Astrocyte (in vitro differentiated cells and primary cell): ENCODE measurements at places on chromosomes 7 and 10. TPM values are rescaled to one million over a fixed set of nuclear protein-coding genes. Genes with fewer than 3 reads are reported as not detected.
A peak's percentile ranks its signal among the peaks of the same experiment; 100 is the strongest.

DNA sequence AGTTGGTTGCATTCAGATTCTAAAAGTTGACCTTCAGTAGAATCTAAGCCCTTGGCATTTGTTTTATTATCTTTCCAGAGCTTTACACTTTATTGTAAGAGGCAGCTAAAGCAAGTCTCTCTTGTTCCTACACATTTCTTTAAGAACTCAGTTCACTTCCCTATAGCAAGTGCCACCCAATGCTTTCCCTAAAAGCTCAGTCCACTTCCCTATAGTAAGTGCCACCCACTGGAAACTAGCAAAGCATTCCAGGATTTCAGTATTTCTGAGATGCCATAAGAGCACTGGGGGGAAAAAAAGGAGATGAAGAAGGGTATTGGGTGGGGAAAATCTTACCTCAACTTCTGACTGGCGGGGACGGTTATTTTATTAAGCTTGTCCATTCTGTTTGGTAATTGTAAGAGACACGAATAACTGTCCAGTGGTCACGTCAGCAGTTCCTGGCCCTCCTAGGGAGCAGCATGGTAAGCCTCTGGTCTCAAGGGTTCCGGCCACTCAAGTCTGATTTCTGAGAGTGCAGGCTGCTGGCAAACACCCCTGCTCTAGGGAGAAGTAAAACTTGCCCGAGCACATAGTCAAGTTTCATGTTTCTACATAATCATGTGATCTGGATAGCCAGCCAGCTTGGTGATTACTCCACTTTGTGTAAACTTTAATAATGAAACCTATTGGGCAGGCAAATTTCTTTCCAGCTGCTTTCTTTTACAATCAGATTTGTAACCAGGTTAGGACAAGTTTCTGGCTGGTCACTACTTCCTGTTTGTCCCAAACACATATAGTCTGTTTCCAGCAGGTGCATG is at the start of gene BLNK:
TSS of gene BLNK (minus strand) at position 554 of the 800 bp plus-strand sequence. CDS start at position 383, 171 bp downstream.
- no peak for DNase-seq

DNA sequence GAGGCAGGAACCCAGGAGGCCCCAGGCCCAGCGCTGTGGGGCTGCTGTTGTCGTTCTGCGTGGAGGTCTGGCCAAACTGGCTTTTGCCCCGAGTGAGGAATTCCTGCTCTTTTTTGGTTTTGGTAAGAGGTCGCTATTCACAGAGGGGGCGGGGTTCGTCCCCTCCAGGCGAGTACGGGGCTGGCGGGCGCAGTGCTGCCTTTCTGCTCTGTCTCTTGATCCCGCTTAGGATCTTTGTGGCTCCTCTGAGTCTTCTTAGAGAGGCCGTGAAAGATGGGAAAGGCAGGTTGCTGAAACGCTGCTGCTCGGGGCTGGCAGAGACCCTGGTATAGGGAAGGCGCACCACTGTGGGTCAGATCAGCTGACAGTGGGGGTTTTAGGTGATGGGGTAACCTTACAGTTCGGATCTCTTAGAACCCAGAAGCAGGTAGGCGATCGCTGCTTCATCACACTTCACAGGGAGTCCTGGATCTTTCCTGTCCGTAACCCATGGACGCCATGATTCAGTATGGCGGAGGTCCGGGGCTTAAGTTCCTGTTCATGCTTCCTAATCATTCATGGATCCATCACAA is 136.7 kb downstream of the KIF20B start:
- no peak for DNase-seq

- no peak for DNase-seq
These were observed 49.1 kb downstream of the ASB4 start for GRCh38 chr7:95534796-95535195.

DNA sequence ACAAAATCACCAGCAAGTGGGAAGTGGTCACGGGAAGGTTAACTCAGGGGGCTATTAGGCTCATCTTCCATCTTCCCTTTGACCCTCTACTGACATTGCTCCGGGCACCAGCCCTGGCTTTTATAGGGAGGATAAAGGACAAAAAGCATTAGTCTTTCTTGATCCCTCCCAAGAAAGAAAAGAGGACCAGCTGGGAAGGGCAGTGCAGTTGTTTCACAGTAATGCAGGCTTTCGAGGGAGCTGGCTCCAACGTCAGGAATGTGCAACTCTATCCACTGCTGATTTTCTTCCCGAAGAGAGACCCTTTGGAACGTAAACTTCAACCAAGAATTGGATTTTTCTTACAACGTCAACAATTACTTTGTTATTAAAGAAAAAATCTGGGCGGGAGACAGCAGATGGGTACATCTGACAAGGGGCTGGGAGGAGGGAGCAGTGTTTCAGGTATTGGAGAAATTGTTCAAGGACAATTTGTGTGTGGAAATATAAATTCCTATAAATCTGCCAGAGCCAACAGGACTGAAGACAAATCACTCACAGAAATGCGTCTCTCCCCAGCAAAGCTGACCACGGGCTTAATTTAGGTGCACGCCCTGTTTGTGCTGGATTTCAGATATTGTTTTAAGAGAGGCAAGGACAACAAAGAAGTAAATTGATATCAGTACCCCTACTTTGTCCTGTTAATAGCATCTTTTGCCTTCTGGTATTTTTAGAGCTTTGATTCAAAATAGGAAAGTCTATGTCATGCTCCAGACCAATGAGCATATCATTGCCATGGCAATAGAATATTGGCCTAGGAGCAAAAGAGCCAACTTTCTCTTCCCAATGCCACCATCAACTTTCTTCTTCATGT is 23.4 kb upstream of the ARID5B start:
- DNase-seq, result no peak

- no peak for DNase-seq
These were observed 9.0 kb upstream of the EBF3 start for GRCh38 chr10:129972966-129973673.

GRCh38 chr10:128137877-128138276 is 11.7 kb upstream of the MKI67 start:
- peak; percentile 11 for DNase-seq

- peak; percentile 43 for DNase-seq
These were observed 56.6 kb upstream of the ANK3 start for GRCh38 chr10:60446070-60446833.

GRCh38 chr7:47143339-47143738 is 438.6 kb downstream of the TNS3 start:
- peak; percentile 79 for DNase-seq

DNA sequence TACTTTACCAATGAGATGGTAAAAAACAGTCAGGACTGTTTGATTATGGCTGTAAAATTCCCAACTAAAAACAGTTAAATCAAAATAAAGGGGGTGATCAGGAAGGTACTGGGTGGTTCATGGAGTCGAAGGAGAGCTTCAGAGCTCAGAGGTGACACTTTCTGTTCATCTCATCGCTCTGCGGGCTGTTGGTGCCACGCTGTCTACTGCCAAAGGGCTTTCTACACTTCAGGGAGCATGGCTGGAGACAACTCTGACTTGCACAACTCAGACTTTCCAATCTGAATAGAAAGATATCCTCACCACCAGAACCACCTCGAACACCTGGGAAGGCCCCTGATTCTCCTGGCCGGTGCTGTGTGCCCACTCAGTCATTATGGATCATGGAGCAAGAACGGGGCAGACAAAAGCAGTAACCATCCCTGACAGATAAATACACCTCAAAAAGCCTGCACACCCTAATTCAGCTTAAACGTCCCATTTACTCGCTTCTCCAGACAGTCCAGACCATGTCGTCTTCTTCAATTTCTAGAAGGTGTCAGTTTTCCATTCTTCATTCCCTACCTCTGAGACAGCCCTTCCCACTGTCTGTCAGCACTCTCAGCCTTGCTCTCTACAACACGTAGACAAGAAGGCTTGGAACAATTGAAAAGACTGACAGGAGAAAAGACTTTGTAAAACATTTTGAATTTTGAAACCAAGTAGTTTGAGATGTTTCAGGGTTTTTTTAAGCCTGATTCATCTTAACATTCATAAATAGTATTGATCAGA is 348.7 kb upstream of the NFE2L3 start:
- no peak for DNase-seq

EMX2 gene
- not detected in 2 replicates for total RNA-seq

GRCh38 chr10:99850021-99850766 is 67.8 kb downstream of the ABCC2 start:
- DNase-seq, result no peak

- peak; percentile 76 for DNase-seq
These were observed 604 bp upstream of the STAM start for GRCh38 chr10:17643339-17643754.

DNA sequence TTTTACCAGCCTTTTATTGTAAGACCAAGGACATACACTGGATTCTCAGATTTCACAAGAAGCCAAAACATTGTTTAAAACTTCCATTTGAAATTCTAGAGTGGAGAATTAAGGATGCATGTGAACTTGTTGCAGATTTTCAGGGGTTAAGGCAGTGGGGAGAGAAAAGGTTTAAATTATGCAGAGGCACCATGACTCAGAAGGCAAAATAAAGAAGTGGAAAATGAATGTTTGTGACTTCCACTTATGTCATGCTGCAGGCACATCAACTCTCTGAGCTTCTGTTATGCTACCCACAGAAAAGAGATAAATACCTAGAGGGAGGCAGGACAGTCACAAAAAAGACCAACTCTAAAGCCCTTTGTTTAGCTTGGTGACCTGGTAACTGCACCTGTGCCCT is 84.4 kb upstream of the BET1 start:
- peak; percentile 49 for DNase-seq

FKBP6 gene
- total RNA-seq, result not detected in 2 replicates

DNA sequence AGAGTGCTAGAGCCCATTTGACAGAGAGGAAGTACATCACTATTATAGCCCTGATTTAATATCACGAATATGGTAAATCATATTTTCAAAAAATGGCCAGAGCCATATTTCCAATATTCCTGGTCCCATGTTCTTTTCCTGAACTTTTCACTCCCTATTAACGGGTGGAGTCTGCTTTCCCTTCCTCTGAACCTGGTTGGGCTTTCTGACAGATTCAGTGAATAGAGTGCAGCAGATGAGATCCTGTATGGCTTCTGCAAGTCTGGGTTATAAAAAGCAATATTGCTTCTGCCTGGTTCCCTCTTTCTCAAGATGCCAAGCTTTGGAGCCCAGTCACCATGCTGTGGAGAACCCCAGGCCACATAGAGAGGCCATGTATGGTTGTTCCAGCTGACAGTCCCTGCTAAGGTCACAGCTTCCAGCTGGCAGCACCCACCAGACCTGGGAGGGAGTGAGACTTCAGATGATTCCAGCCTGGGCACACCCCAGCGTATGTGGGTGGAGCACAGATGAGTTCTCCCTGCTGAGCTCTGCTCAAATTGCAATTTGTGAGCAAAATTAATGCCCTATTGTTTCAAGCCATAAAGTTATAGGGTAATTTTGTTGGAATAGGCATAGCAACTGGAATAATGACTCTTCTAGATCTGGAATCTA is 17.9 kb upstream of the CHCHD3 start:
- DNase-seq, result no peak

- DNase-seq, result no peak
These were observed 19.4 kb upstream of the SRGN start for GRCh38 chr10:69068549-69068948.

UNCX gene
- not detected in 2 replicates for total RNA-seq
